ENCODE measurements at places on chromosomes 13 and 19. TPM values are rescaled to one million over a fixed set of nuclear protein-coding genes. Genes with fewer than 3 reads are reported as not detected.

NCAN gene
- polyA plus RNA-seq, result not detected

ZNF829 gene
- polyA plus RNA-seq, result 0.74 TPM

CYP2F1 gene
- not detected for polyA plus RNA-seq

SIAH3 gene
- polyA plus RNA-seq, result not detected

N4BP2L1 gene
- 16.5 TPM for polyA plus RNA-seq

VN1R2 gene
- not detected for polyA plus RNA-seq

LGI4 gene
- polyA plus RNA-seq, result 3.7 TPM

C1QTNF9 gene
- polyA plus RNA-seq, result 1.3 TPM

ADGRE3 gene
- polyA plus RNA-seq, result not detected

FFAR3 gene
- polyA plus RNA-seq, result 0.46 TPM

OR7A5 gene
- not detected for polyA plus RNA-seq

ZNF433 gene
- 1.6 TPM for polyA plus RNA-seq

ZNF541 gene
- polyA plus RNA-seq, result 0.07 TPM

GNA15 gene
- polyA plus RNA-seq, result 6.9 TPM

NFIX gene
- 88.6 TPM for polyA plus RNA-seq

CRX gene
- polyA plus RNA-seq, result not detected

MBD3L2 gene
- not detected for polyA plus RNA-seq

CDADC1 gene
- 5.7 TPM for polyA plus RNA-seq

ADGRE1 gene
- polyA plus RNA-seq, result 1.4 TPM

DZIP1 gene
- 3.3 TPM for polyA plus RNA-seq

OR7G3 gene
- not detected for polyA plus RNA-seq

ZNF729 gene
- polyA plus RNA-seq, result not detected

USE1 gene
- polyA plus RNA-seq, result 45.7 TPM

COL5A3 gene
- polyA plus RNA-seq, result 43.2 TPM

PSMD8 gene
- 165 TPM for polyA plus RNA-seq

SYDE1 gene
- polyA plus RNA-seq, result 3.6 TPM

MCEMP1 gene
- 0.76 TPM for polyA plus RNA-seq

CAMSAP3 gene
- polyA plus RNA-seq, result 2.2 TPM

ATP4B gene
- 3.4 TPM for polyA plus RNA-seq

RCBTB1 gene
- polyA plus RNA-seq, result 9.1 TPM

ICAM5 gene
- polyA plus RNA-seq, result 0.22 TPM

CILP2 gene
- 0.03 TPM for polyA plus RNA-seq

All from adipose tissue (tissue), 3 donors.